Tongue (tissue), 3 donors: ENCODE measurements at places on chromosomes 3 and 15.
A peak's percentile ranks its signal among the peaks of the same experiment; 100 is the strongest.

GRCh38 chr3:112982710-112983109 lies 7.8 kb upstream of the CD200R1 start:
- DNase-seq: no peak

- DNase-seq: no peak
These were observed 72.8 kb downstream of the GABRG3 start for GRCh38 chr15:27043770-27044169.

DNA sequence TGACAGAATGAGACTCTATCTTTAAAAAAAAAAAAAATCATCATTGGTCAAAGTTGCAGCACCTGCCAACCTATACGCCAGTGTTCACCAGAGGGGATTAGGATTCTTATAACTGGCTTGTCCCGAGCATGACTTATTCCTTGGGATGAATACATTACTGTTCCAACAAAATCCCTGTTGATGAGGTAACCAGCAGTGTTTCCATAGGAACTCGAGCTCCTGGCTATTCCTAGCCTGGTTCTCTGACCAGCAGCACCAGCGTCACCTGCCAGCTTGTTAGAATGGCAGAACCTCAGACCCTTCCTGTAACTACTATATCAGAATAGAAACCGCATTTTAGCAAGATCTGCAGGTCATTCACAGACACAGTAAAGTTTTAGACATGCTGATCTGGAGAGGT lies 364.4 kb downstream of the PTPRG start:
- peak; percentile 43 for DNase-seq

GRCh38 chr3:143502081-143502480 lies 346.2 kb downstream of the SLC9A9 start:
- no peak for DNase-seq

GRCh38 chr3:156140001-156140595 lies 19.7 kb downstream of the KCNAB1 start:
- no peak for DNase-seq

- no peak for DNase-seq
These were observed 113.5 kb downstream of the PLOD2 start for GRCh38 chr3:146047485-146047884.

GRCh38 chr3:159731254-159731653 lies 257.4 kb upstream of the IL12A start:
- DNase-seq: no peak

DNA sequence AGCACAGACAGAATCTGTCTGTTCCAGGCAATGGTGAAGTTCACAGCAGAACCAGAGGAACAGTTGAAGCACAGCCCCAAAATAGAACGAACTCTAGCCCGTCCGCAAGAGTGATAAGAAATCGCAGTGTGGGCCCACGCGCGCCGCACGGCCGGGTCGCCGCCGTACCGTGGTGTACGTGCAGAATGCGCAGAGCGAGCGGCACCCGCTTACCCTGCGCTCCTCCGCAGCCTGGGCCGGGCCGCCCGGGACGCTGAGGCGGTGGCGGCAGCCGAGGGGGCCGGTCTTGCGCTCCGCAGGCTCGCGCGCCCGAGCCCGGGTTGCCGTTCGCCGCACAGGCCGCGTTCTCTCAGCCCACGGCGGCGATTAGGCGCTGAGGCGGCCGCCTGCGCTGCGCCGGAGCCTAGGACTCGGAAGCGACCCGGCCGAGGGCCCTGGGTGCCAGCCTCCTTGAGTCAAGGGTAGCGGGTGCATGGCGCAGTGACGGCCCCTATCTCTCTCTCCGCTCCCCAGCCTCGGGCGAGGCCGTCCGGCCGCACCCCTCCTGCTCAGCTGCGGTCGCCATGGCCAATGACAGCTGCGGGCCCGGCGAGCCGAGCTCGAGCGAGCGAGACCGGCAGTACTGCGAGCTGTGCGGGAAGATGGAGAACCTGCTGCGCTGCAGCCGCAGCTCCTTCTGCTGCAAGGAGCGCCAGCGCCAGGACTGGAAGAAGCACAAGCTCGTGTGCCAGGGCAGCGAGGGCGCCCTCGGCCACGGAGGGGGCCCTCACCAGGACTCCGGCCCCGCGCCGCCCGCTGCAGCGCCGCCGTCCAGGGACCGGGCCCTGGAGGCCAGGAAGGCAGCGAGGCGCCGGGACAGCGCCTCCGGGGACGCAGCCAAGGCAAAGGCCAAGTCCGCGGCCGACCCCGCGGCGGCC lies 20.5 kb downstream of the WDR73 start:
- peak; percentile 84 for DNase-seq

GRCh38 chr3:16177962-16178627 lies 3.6 kb downstream of the GALNT15 start:
- peak; percentile 86 for DNase-seq

GRCh38 chr3:41526995-41527573 lies 327.8 kb downstream of the CTNNB1 start:
- DNase-seq: peak; percentile 24

DNA sequence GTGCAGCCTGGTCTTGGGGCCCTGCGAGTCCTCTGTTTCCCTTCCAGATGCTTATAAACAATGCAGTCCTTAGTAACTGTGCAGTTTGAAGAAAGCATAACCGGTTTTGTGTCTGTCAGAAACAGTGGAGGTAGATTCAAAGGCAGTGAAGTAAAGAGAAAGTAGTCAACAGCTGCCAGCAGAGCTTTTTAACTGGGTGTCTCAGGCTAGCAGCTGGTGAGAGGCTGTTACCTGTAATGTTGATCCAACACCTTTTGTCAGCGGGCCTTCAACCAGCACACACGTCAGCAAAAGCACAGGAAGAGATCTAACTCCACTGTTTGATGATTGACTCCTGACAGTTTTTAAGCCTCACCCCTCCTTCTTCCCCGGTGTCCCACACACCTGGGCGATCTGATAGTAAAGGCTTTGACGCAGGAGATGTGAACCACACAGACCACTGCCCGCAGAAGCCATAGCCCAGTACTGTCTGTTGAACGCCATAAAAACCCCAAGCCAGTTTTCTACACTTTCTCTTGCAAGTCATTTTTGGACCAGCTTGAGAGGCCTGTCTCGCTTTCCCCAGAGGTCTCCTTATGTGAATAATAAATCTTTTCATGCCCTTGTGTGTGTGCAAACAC lies 178.0 kb downstream of the FMN1 start:
- no peak for DNase-seq

- DNase-seq: peak; percentile 96
These were observed 79.4 kb downstream of the TM4SF4 start for GRCh38 chr3:149553781-149554451.

DNA sequence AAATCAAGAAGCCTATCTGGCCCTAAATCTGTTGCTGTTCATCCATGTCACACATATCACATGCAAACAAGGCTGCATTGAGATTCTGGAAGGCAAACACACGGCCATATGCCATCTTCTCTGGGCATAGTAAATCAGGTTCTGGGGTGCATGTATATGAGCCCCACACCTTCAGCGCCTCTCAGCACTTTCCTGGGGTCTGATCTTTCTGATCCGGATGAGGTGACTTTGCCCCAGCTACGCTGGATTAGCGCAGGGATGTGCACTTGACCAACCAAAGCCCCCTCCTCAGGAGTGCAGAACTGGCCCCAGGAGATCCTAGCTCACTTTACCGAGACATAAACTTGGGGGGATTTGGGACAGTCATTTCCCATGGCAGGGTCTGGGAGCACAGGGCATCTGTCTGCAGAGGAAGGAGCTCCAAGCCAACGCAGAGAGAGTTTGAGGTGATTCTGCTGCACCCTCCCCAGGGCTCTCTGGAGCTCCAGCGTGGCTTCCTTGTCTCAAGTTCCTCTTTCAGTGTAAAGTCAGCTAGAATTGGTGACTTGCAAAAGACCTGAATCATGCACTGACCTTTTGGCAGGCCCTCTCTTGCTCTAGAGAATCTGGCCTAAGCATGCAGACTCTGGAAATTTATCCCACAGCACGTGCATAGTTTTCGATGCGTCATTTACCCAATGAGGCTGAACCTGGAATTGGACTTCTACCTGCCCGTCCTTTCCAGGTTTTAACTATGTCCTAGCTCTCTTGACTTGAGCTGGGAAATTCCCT lies 63.5 kb upstream of the KLF13 start:
- no peak for DNase-seq

DNA sequence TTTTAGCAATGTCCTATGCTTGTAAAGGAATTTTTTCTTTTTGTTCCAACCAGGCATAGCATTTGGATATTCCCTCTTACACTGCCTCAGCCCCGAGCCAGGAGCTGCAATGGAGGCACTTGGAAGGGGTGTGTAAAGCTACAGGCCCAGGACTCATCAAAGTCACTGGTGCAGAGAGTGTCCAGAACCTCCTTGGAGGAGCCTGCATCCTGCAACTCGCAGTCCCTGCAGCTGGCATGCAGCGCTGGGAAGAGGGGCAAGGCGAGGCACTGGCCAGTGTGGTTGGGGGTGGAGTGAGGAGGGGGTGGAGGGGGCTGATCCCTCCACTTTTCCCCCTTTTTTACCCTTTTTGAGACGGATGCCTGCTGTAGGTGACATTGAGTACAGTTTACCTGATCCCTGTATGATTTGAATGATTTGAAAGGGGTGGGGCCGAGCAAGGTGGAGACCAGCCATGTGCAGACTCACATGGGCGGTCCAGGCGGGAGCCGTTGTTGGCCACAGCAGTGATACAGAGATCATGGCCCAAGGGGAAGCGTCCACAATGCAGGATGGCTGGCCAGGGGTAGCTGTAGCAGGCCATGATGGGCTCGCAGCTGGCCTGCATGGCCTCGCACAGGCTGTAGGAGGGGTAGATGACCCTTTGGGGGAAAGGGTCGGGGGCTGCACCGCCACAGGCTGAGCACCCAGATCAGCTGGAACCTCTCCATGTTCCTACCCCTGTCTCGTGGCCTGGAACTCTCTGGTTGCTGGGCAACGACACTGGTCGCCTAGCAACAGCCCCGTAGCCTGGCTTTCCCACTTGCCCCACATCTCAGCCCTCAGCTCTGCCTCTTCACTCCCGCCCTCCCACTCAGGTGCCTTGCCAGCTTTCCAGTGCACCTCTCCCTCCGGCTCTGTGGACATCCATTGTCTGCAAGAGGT lies 7.9 kb downstream of the P4HTM start:
- no peak for DNase-seq

- DNase-seq: peak; percentile 44
These were observed 125.8 kb downstream of the LPP start for GRCh38 chr3:188279502-188280335.

DNA sequence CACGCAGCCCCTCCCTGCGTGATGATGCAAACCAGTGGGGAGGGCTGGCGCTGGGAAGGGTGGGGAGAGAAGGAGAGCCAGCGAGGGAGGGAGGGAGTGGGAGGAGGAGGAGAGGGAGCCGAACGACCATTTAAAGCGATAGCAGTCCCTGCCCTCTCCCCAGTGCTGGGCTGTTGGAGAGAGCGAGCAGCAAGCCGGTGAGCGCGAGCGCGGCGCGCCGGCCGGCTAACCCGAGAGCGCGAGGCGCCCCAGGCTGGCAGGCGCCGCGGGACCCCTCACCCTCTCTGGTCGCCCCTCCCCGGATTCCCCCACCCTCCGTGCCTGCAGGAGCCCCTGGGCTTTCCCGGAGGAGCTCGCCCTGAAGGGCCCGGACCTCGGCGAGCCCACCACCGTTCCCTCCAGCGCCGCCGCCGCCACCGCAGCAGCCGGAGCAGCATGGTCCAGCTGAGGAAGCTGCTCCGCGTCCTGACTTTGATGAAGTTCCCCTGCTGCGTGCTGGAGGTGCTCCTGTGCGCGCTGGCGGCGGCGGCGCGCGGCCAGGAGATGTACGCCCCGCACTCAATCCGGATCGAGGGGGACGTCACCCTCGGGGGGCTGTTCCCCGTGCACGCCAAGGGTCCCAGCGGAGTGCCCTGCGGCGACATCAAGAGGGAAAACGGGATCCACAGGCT lies at the start of gene GRM7:
TSS of gene GRM7 (plus strand) at position 162 of the 671 bp plus-strand sequence.
- peak; percentile 70 for DNase-seq

GRCh38 chr3:71444028-71444860 lies 139.3 kb downstream of the FOXP1 start:
- DNase-seq: peak; percentile 63

GRCh38 chr3:78988324-78988723 lies 779.5 kb downstream of the ROBO1 start:
- no peak for DNase-seq

GRCh38 chr3:3059645-3060044 lies 50.5 kb downstream of the IL5RA start:
- no peak for DNase-seq

GRCh38 chr3:128269796-128270195 lies 116.5 kb downstream of the EEFSEC start:
- no peak for DNase-seq

GRCh38 chr3:179082416-179082815 lies 10.8 kb upstream of the ZMAT3 start:
- no peak for DNase-seq

DNA sequence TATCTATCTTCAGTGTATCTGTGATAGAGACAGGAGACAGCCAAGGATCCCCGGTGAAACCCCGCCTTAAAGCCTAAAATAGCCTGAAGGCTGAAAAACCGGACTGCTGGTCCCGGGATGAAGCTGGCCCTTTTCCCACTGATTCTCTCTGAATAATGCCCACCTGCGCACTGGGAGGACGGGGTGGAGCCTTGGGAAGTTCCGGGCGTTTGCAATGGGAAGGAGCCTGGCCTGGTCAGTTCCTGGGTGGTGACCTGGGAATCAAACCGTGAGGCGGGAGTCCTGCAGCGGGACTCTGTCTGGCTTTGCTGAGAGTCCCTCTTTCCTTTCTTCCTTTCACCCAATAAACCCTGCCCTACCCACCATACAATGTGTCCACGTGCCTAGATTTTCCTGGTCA lies 157.9 kb downstream of the C3orf38 start:
- no peak for DNase-seq

DNA sequence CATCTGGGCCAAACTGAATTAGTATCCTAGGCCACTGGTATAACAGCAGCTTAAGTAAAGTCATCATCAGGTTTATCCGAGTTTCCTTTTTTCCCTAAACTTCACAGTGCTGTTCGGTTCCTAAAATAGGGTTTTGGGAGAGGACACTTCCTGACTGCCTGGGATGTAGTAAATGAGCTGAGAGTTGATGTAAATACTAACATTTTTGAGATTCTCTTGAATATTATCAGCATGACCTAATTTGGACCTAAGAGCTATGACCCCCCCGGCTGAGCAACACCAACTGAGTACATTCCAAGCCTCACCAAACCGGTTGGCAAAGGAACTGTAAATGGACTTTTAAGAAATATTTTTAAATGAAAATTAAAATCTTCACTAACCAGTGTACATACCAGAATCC lies 78.8 kb downstream of the IL5RA start:
- no peak for DNase-seq

DNA sequence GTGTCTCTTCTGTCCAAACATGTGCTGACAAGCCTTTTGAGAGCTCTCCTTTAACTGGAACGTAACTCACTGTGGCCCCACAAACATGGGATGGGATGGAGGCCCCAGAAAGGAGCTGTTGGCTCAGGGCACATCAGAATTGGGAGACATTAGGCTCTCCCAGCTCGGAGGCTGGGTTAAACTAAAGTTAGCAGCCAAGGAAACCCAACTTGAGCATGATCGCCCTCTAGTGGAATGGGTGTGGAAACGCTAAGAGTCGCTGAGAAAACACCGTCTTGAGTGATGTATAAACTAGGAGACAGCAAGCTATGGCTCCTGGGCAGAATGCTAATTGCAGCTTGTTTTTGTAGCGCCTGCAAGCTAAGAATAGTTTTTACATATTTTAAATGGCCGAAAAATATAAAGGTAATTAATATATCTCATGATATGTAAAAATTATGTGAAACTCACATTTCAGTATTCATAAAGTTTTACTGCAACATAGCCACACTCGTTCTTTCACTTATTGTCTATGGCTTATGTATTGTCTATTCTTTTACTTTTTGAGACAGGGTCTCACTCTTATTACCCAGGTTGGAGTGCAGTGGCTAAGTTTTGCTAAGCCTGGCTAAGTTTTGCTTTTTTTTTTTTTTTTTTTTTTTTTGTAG lies 138.8 kb upstream of the HACD2 start:
- peak; percentile 94 for DNase-seq

GRCh38 chr3:188578576-188579363 lies 424.8 kb downstream of the LPP start:
- DNase-seq: peak; percentile 79
